ENCODE measurements at places on chromosomes 5 and 9.

DNA sequence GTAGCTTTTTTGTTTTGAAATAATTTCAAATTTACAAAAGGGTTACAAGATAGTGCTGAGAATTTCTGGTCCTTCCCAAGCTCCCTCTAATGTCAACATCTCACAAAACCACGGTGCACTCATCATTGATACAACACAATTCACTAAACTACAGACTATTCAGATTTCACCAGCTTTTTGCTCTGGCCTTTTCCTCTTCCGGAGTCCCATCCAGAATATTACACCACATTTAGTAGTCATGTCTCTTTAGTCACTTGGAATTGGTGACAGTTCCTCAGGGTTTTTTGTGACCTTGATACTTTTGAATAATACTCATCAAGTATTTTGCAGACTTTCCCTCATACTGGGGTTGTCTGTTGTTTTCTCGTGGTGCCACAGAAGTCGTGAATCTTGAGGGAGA, 484.0 kb downstream of the GADD45G start:
- DNase-seq, result no peak

- DNase-seq, result no peak
Observed at GRCh38 chr5:157460921-157461792, 1.1 kb downstream of the NIPAL4 start.

DNA sequence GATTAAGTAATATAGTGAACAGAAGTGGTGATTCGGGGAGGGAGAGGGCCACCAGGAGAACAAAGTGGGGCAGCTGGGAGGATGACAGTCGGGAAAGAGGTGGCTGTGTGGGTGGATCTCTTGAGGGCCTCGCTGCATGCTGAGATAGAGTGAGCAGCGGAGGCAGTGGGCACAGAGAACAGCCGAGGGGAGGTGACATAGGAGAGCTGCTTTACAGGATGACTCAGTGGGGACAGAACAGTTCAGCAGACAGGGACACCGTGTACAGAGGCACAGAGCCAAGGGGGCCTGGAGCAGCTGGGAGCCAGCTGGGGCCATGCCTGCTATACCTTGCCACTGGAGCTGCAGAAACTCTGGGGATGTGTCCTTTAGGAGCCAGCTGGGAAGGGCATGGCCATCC, 273.9 kb downstream of the GADD45G start:
- DNase-seq, result no peak

DNA sequence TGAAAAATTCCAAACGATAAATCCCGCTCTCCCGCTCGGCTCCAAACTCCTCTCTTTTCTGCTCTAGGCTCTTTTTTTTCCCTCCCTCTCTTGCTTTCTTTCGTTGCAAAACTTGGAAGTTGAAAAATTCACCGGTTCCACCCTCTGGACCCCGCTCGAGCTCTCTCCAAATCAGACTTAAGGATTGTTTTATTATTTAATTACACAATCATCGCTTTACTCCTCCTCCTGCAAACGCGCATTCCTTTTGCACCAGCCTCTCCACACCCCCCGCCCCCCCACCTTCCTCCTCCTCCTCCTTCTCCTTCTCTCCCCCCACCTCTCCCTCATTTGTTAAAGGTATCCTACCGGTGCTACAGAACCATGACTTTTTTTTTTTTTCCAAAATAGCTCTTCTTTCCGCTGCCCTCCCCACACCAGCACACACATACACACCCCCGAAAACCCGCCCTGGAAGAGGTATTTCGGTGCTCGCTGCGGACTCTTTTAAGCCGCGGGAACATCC, 535 bp upstream of the NFIB start:
- DNase-seq, result no peak

DNA sequence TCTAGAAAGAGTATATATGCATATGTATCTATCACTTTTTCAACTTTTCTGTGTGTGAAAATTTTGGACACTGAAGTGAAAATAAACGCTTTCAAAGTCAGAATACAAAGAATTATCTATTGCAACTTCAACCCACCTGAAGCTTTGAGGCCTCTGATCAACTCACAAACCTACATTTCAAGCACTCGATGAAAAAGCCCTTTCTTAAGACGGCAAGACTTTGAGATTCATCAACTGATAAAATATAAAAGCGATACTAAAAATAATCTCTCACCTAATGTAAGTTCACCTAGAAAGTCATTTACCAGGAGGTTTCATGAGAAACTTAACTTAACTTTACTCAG, 1.2 kb downstream of the GOLPH3 start:
- no peak for DNase-seq

GRCh38 chr5:150135557-150136304, 19.9 kb downstream of the PDGFRB start:
- no peak for DNase-seq

DNA sequence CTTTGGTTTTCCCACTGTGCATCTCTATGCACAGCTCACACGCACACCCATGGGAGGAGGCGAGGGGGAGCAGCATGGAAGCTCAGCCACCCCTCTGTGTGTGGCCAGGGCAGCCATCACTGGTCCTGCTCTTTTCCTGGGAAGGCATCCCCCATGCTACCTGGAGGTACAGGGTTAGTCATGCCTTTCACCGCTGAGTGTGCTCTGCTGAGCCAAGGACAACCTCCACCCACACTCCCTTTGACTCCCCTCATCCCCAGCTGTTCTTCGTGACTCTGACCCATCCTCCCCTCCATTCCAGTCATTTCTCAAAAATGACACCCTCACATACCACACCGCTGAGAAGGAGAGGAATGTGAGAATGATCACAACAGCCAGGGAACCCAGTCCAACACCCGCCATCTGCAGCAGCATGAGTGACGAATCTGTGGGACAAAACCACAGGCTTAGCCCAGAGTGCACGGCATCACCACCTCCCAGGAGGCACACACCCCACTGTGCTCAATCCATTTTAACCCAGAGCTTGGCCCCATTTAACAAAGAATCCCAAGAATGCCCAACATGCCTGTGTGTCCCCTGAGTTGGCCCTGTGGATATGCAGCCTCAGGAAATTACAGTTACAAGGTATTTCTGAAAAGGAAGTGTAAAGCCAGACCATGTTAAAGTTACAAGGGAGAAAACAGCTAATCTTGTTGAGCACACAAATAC, 133.4 kb downstream of the SUSD1 start:
- DNase-seq, result no peak

DNA sequence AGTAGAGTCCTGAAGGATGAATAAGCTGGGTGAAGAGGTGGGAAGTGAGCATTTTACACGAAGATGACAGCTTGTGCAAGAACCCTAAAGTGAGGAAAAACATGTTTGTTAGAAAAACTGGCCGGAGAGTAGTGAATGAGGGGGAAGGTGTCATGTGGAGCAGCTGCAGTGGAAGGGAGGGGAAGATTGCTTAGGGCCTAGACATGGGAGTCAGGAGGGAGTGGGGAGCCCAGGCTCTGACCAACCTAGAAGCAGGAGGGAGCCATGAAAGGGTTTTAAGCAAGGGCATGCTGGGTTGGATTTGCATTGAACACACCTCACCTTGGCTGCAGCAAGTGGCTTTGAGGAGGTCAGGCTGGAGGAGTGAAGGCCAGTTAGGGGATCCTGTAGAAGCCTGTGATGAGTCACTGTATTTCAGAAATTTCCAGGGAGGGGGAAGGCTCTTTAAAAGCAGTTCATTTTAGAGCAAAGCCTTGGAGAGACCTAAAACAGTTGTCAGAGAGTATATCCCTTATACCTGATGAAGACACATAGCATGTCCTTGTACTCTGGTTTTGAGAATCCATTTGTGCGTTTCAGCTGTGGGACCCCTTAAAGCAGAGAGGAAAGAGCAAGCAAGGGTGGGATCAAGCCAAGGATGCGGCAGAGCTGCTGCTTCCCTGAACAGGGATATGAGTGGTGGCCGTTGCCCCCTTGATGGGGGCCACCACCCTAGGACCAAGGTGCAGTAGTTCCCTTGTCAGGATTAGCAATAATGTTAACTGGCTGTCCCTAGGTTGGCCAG, 45.4 kb downstream of the ANGPTL2 start:
- DNase-seq, result no peak

DNA sequence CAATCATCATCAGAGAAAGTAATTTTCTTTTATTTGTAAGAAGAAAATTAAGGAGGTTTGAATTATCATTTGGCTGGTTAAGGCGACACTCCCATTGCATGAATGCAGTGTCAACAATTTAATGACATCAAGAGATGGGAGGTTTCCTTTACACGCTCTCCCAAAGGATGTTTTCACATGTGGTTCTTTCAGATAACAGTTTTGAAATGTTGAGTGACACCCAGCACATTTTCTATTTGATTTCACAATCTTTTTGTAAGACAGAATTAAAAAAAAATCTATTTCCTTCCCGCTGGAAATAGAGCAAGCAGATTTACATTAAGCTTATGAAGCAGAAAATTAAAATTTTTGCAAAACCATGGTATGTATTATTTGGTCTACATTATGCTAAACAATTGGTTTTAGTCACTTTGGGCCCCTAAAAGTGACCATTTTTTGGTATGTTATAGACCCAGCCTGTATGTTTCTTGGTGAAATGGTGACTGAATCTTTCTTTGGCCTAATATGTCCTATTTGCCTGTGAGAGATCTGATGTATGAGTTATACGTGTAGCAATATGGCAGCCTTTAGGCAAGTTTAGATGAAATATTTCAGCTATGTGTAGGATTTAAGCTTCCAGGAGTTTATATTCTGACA, 18.9 kb upstream of the ANKRD55 start:
- DNase-seq, result no peak

DNA sequence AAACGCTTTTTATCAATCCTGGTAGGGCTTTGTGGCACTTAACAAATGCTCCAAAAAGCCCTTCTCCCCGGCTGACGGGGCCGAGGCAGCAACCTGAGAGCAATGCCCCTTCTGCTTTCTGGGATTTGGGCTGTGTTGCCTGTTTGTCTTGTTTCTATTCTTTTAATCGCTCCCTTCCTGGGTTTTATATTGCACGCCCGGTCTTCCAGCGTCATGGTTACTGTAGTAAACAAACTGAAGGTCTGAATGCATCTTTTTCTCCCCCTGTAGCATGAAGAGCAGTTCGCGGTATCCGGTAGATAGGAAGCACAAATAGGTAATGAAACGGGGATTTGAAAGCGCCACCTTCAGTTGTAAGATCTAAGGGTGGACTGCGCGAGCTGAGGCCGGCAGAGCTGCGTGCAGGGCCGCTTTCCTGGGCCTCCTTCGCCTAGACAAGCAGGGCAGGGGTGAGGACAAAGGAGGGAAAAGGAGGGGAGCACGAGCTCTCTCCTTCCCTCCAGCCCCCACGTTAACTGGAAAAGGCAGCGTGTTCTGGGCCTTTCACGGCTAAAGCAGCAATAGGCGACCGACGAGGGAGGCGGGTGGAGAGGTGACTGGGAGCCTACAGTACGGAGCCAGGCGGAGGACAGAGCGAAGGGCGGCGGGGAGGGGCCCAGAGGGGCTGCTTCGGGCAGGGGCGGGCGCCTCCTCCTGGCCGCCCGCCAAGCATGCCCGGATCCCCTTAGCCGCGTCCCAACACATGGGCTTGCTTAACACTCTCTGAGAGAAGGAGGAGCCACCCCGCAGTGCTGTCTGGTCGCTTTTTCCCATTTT, 49.3 kb upstream of the ZNF366 start:
- no peak for DNase-seq

DNA sequence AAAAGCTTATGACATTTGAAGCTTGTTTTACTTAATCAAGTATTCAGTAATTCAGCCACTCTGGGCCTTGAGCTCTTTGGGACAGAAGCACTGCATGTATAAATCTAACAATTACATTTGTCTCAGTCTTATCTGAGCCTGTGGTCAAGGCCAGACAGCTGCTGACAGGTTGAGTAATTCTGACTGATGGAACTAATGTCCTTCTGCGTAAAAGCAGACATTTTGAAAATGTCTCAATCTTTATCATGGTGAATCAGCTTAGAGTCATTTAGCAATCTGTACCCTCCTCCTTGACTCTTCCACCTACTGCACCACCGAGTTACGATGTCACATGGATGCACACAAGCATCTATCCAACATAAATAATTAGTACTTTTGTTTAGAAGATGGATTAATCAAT, 400.0 kb downstream of the ARRDC3 start:
- DNase-seq, result no peak

DNA sequence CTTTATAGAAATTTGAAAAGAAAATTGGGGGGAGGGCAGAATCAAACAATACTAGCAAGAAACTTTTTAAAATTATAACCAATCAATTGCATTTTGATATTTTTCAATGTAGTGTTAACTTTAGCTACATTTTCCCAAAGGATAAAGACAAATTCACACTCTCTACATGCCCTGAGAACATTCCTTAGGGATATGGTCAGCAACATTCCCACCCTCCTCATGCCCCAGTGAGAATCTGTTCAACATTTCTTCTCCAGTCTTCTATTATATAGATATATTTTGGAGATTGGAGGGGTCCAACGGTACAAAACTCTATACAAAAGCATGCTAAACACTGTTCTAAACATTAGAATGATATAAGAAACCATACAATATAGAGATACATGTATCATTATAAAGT, 11.6 kb upstream of the PRR16 start:
- DNase-seq, result no peak

DNA sequence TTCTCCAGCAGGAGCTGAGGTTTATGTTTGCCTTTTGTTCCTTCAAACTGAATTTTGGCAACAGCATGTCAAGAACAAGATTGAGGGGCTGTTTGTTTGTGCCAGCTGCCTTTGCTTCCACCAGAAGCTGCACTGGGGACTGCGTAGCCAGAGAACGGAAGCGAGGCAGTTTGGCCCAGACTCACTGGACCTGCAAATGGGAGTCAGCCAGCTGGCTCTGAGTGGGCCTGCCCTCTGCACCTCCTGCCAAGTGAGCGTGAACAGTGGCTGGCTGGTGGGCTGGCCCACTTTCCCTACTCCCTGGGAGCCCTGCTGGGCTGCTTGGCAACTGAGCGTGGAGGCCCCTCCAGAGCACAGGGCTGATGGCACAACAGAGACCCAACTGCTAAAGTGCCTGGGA, 111.6 kb downstream of the GALNT10 start:
- DNase-seq, result no peak

- DNase-seq, result no peak
Observed at GRCh38 chr5:169943026-169943425, 37.3 kb downstream of the INSYN2B start.

GRCh38 chr5:53378590-53379247, 101.7 kb upstream of the FST start:
- no peak for DNase-seq

GRCh38 chr9:98201102-98201501, 8.7 kb upstream of the CORO2A start:
- no peak for DNase-seq

DNA sequence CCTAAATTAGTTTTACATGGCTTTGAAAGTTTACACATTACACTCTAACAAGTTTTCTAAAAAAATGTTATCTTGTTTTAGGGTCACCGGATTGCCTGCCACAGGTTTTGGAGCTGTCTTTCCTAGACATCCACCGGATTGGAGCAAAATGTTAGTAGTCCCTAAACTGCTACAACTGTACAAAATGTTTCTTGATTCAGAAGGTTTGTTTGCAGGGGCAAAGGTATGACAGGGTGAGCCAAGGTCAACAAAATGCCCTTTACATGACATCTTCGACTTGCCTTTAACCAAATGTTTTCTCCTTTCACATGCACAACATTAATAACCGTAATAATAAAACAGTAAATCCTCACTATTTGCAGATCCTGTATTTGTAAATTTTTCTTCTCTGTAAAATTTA, 37.2 kb downstream of the CFAP95 start:
- no peak for DNase-seq

Measured in activated gamma-delta T cell treated with anti-CD3 and anti-CD28 coated beads, Interleukin-2, amount 50 U/mL, for 16 hours (primary cell).